ENCODE measurements at places on chromosomes 2 and 18.

- no peak for DNase-seq
Measured at GRCh38 chr2:207670887-207671286, 40.6 kb upstream of the CCNYL1 start.

DNA sequence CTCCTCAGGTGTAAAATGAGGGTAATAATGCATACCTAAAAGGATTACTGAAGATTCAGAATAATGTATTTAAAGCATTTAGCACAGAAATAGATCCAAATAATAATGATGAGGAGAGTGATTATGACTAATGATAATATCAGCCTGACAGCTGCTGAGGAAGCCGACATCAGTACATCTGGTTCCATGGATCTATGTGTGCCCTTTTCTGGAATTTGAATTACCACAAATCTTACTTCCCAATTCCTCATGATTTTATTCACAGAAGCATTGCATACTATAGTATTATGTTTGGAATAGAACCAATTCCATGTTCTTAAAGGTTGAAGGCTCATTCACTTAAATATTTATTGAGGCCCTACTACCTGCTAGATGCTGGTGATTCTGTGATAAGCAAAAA lies 248.9 kb upstream of the THUMPD2 start:
- no peak for DNase-seq

GRCh38 chr2:212547716-212548454 lies 9.3 kb upstream of the ERBB4 start:
- DNase-seq, result no peak

DNA sequence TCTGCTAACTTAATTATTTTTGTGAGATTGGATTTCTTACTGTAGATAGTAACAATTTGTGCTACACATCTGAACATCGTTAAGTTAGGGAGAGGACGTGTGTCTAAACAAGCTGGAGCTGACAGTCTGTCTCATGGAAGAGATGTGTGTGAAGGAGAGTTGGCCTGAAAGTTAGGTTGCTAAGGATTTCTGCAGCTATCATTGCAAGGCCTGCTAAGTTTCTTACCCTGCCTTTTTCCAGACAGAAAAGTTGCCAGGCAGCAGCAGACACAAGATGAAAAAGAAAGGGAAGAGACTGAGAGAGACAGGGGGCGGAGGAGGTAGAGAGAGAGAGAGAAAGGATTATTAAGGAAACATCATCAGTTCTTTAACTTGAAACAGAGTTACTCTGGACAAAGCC lies 4.1 kb upstream of the LRP1B start:
- no peak for DNase-seq

GRCh38 chr2:173747035-173747434 lies 218.1 kb downstream of the SP3 start:
- no peak for DNase-seq

GRCh38 chr2:220057391-220057790 lies 430.0 kb downstream of the SLC4A3 start:
- no peak for DNase-seq

DNA sequence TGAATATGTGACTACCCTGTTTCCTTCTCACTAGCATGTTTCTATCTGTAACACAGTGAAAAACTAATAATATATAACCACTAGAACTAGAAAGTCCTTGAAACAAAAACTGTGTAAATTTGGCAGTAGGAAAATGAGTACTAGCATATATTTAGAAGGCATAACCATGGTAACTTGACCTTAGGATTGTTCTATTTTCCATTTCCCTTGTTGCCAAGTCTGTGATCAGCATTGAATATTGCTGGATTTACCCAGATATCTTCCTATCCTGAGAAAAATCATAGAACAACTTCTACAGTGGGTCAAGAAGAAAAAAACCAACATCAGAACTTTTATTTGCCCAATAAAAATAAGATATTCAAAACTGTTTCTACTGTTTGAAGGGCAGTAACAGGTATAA lies 563.9 kb upstream of the NRXN1 start:
- DNase-seq, result no peak

DNA sequence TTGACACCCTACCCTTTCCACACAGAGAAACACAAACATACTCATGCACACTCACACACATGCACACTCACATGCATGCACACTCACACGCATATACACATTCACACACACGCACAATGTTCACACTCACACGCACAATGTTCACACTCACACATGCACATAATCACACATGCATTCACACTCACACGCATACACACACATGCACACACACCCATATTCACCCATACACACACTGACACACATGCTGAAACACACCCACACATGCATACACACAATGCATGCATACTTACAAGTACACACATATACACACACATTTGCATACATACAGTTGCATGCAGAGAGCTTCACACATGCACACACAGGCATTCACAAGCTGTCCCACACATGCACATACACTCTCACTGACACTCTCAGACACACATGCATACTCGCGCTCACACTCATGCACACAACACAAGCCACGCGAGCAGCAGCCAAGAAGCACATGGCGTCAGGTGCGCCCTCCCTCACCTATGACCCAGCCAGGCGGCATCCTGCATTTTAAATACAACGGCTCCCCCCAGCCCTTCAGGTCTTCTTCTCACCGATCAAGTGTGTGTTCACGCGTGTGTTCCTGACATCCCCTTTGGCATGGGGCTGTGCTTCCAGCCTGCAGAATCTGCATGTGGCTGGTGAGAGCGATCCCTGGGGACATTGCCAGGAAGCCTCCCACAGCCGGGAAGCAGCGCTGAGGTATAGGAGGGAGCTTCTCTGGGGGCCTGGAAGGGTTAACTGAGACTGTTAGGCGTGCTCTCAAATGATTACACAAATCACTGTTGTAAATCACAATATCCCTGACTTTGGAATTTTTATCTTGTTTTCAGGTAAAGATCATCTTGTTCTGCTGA lies 195.1 kb downstream of the RTP5 start:
- no peak for DNase-seq

- DNase-seq, result no peak
Measured at GRCh38 chr18:58226429-58226828, 182.4 kb downstream of the NEDD4L start.

DNA sequence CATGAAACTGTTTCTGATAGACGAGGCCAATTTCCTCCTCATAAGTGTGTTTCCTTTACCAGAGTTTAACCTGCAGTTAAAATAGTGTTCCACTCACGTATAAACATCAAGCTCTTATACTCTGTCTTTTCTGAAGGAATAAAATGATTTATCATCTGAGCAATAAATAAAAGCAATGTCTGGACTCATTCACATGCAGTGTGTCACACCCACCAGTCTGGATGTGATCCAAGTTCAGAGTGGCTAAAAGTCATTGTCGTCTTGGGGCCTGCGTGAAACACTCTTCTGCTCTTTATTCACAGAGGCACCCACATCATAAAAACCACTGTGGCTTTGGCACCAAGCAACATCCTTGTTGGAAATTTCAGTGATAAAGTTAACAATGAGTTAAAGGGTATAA lies 19.5 kb upstream of the SLC9A4 start:
- no peak for DNase-seq

GRCh38 chr2:96116879-96117533 lies 635 bp upstream of the ADRA2B start:
- no peak for DNase-seq

DNA sequence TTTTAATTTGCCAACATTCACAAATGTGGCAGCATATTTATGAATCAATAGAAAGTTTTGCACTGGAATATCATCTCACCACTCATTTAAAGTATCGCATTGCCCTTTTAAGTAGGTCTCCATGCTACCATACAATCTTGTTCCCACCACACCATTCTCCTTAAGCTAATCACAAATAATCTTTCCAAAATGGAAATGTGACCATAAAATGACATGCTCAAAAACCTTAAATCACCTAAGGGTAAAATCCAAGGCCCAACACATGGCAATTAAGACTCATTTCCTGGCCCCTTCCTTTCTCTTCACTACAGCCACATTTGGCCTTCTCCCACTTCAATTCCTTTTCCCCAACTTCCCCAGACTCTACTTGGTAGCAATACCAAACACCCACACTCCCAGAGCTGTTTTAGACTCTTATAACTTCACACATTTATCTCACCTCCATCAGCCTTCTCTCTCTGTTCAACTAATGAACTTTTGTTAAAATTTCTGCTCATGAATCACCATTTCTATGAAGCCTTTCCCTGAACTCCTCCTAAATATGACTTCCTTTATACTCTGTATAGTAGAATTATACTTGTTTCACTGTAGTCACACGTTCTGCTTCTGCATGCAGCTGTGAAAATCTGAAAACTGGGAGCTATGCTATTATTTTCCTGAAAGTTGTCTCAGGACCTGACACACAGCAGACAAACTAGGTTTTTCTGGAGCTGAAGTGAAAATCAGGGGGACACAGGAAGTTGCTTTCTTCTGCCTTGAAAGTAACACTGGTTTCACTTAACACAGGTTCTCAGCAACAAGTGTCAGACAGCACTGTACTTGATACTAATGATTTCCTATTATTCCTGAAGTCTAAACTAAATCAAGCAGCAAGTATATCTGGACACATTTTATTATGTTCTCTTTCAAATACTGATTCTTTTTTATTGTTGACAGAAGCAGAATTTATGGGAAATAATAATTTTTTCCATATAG lies 303.9 kb downstream of the ZEB2 start:
- no peak for DNase-seq

- peak; percentile 84 for DNase-seq
Measured at GRCh38 chr2:64646007-64646880, 7.5 kb downstream of the SERTAD2 start.

All from stimulated activated CD8-positive, alpha-beta memory T cell treated with anti-CD3 and anti-CD28 coated beads, Interleukin-7, amount 100 ng/mL, for 1 hour (primary cell).